Natural killer cell (primary cell): ENCODE measurements at places on chromosomes 6 and 20. TPM values are rescaled to one million over a fixed set of nuclear protein-coding genes. Genes with fewer than 3 reads are reported as not detected.
A peak's percentile ranks its signal among the peaks of the same experiment; 100 is the strongest.

TAAR8 gene
- not detected for total RNA-seq

- H3K27ac ChIP-seq = no peak overlapping the region
- no peaks in the 10 kb centered on the region for H3K27me3 ChIP-seq
- DNase-seq = no peak
- H3K36me3 ChIP-seq = no peaks in the 10 kb centered on the region
Observed at GRCh38 chr20:7171911-7172310, 404.4 kb downstream of the BMP2 start.

DNA sequence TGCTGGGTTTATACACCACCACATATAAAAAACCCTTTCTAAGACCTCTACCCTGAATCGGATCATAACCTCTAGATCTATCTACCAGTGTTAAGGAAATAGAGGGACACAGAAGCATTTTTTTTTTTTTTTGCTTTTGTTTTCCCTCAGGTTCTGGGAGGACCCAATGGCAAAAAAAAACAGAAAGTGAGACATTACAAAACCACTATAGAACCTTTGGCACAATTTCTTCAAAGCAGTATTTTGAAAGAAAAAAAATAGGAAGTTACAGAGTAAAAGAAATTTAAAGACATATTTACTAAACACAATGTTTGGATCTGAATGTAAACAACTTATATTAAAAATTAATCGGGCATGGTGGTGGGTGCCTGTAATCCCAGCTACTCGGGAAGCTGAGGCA, 1258.7 kb upstream of the GJE1 start:
- no peaks in the 10 kb centered on the region for H3K36me3 ChIP-seq
- no peaks in the 10 kb centered on the region for H3K27me3 ChIP-seq
- no peaks in the 10 kb centered on the region for H3K4me1 ChIP-seq
- no peak overlapping the region for H3K4me3 ChIP-seq

PRND gene
- total RNA-seq = not detected

DNA sequence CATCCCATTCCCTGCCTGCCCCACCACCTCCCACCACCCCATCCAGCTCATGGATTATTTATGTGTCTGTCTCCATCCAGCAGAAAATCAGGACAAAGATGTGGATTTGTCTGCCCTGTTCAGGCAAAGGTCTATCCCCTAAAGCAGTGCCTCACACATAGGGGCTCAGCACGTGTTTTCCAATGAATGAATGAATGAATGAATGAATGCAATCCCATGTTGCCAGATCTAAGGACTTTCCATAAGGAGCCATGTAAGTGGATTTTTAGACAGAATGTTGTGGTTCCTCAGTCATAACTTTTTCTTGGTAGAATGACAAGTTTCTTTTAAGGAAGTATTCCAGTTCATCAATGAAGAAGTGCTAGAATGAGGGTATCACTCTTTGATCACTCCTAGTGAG, 133.7 kb downstream of the RNASET2 start:
- no peaks in the 10 kb centered on the region for H3K27me3 ChIP-seq
- H3K4me3 ChIP-seq = no peak overlapping the region
- no peak overlapping the region for H3K27ac ChIP-seq
- DNase-seq = no peak

EPHA7 gene
- not detected for total RNA-seq

DNA sequence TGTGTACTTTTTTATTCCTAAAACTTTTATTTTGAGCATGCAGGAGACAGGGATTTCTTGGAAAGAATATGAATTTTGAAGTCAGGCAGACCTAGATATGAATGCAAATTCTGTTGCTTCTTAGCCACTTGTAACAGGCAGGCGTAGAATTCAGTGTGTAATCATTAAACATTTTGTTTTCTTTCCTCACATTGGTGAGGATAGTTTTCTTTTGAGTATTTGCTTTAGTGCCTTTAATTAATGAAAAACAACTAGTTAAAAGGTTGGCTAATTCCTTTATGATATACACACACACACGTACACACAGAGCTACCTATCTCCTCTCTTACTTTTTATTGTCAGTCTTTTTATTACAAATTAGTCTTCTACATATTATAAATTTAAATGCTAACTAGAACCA, 342.3 kb downstream of the CDKAL1 start:
- no peaks in the 10 kb centered on the region for H3K4me1 ChIP-seq
- no peaks in the 10 kb centered on the region for H3K36me3 ChIP-seq
- no peaks in the 10 kb centered on the region for H3K27me3 ChIP-seq
- no peak overlapping the region for H3K4me3 ChIP-seq
- no peak overlapping the region for H3K27ac ChIP-seq

- DNase-seq = peak; percentile 45
- no peak within 1 kb of the TSS for H3K27ac ChIP-seq
- H3K27me3 ChIP-seq = peaks cover 9% of the 10 kb centered on the region
- no peak within 1 kb of the TSS for H3K4me3 ChIP-seq
- no peaks in the 10 kb centered on the region for H3K4me1 ChIP-seq
Observed at GRCh38 chr6:28525496-28526039, at the start of gene GPX5. Gene GPX5, plus strand, starts transcription at chr6:28525881. Its CDS starts 133 bp downstream, at chr6:28526014.

DNA sequence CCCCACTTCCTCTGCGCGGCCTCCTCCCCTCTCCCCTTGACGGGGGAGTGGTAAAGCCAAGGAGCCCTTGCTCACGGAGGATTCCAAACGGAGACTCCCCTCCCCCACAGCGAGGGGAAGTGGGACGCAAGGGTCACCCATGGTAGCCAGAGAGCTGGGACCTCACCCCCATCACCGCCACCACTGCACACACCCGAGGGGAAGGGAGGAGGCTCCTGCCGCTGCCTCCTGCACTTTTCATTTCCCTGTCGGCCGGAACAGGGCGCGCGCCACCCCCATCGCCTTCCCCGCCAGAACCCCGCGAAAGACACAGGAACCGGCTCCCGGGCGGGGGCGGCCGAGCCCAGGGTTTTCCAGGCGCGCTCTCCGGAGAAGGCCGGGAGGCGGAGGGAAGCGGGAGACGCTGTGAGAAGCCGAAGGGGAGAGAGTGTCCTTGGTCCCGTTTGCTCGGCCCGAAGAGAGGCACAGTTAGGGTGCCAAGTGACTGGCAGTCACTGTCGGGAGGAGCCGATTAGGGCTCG, 789 bp downstream of the CCND3 start:
- peak overlapping the region; percentile 92 for H3K4me3 ChIP-seq
- H3K27me3 ChIP-seq = no peaks in the 10 kb centered on the region
- H3K27ac ChIP-seq = peak overlapping the region; percentile 61
- DNase-seq = peak; percentile 68
- peaks cover 23% of the 10 kb centered on the region for H3K36me3 ChIP-seq

GRCh38 chr6:48670546-48670945, 559.5 kb upstream of the PTCHD4 start:
- H3K4me1 ChIP-seq = no peaks in the 10 kb centered on the region
- no peak for DNase-seq
- no peak overlapping the region for H3K27ac ChIP-seq
- H3K27me3 ChIP-seq = no peaks in the 10 kb centered on the region
- H3K4me3 ChIP-seq = no peak overlapping the region

PGC gene
- not detected for total RNA-seq

RFX6 gene
- not detected for total RNA-seq

- no peak for DNase-seq
- no peak overlapping the region for H3K4me3 ChIP-seq
- H3K36me3 ChIP-seq = no peaks in the 10 kb centered on the region
- no peak overlapping the region for H3K27ac ChIP-seq
- H3K27me3 ChIP-seq = peaks cover 10% of the 10 kb centered on the region
Observed at GRCh38 chr20:34311118-34312023, 8.2 kb upstream of the AHCY start.

DNA sequence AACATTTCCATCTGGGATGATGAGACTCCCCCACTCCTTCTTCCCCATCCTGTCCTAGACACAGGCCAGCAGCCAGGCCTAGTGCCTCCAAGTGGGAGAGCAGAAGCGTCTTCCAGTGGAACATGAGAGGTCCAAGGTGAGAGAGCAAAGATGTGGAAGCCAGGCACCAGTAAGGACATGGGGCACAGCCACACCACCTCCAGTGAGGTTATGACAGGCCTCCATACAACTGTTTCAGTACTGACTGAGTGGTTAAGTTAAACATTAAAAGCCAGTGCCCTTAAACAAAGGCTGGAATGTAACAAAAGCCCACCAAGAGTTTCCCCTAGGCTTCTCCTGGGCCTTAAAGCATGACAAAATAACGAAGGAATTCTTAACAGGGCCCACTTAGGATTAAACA, 5.3 kb downstream of the ZBTB24 start:
- no peaks in the 10 kb centered on the region for H3K27me3 ChIP-seq
- no peak overlapping the region for H3K4me3 ChIP-seq
- no peak for DNase-seq
- H3K36me3 ChIP-seq = peaks cover 52% of the 10 kb centered on the region

KCNS1 gene
- total RNA-seq = not detected

FAM83B gene
- not detected for total RNA-seq

DNA sequence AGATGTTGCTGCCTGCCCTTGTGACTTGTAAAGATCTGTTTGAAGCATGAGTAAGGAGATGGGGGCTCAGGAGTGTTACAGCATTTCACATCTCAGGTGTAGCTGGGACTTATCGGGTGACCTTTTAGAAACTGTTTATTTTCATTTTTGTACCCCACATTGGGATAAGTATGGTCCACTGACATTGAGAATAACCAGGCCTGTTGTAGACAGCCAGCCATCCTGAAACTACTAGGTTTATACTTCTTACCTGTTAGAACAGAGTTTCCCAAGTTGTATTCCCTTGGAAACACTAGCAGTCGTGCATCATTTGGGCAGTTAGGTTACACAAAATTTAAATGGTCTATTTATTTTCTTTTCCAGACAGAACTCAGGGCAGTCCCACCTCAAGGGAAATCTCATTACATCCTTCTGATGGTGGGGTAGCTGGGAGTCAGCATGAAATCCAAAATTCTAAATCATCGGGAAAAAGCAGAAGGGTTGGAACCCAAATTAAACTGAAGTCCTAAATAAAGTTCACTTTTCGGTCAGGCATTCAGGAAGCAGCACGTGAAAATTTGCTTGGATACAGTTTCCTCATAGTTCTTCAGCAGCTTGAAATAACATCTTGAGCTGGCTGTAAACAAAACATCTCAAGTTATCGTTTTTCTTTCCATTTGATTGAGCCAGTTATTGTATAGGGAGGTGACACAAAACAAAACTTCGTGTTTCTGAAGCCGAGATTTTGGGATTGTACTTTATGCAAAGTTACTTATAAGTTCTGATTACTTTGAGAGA, 30.5 kb downstream of the FOXO3 start:
- H3K4me1 ChIP-seq = peaks cover 33% of the 10 kb centered on the region
- H3K27ac ChIP-seq = no peak overlapping the region
- no peak overlapping the region for H3K4me3 ChIP-seq
- no peak for DNase-seq
- H3K27me3 ChIP-seq = no peaks in the 10 kb centered on the region
- H3K36me3 ChIP-seq = no peaks in the 10 kb centered on the region

FOXA2 gene
- not detected for total RNA-seq

GRCh38 chr20:44123874-44124535, 63.0 kb downstream of the JPH2 start:
- H3K36me3 ChIP-seq = no peaks in the 10 kb centered on the region
- H3K27ac ChIP-seq = no peak overlapping the region
- no peaks in the 10 kb centered on the region for H3K27me3 ChIP-seq
- no peaks in the 10 kb centered on the region for H3K4me1 ChIP-seq
- no peak for DNase-seq

NMBR gene
- total RNA-seq = not detected

DNA sequence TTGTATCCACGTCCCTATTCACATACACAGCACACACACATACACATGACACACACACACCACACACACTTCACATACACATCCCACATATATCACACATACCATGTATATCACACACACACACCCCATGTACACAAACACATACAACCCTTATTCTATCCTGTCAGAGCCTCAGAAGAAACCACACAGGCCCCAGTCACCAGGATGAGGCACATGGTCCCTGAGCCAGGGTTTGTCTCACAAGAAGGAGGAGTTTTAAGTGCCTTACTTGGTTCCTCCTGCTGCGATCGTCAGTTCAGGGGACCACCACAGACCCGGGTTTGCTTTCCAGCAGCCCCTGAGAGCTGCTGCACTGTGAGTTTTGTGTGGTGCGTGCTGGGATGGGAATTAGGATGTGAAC, 23.6 kb downstream of the BFSP1 start:
- no peak for DNase-seq
- no peak overlapping the region for H3K4me3 ChIP-seq
- peaks cover 68% of the 10 kb centered on the region for H3K4me1 ChIP-seq
- H3K27me3 ChIP-seq = no peaks in the 10 kb centered on the region

MARCKS gene
- total RNA-seq = 9.2 TPM

- no peak overlapping the region for H3K4me3 ChIP-seq
- H3K27ac ChIP-seq = no peak overlapping the region
- H3K27me3 ChIP-seq = no peaks in the 10 kb centered on the region
- H3K36me3 ChIP-seq = no peaks in the 10 kb centered on the region
Observed at GRCh38 chr20:59988141-59988540, 29.9 kb downstream of the CDH26 start.

- peaks cover 3% of the 10 kb centered on the region for H3K4me1 ChIP-seq
- H3K27ac ChIP-seq = no peak overlapping the region
Observed at GRCh38 chr6:96465321-96465903, 56.2 kb upstream of the UFL1 start.

PMEPA1 gene
- 2.4 TPM for total RNA-seq

GRCh38 chr6:167799033-167799821, 27.5 kb upstream of the AFDN start:
- peaks cover 17% of the 10 kb centered on the region for H3K27me3 ChIP-seq
- no peaks in the 10 kb centered on the region for H3K36me3 ChIP-seq
- H3K4me3 ChIP-seq = no peak overlapping the region
- no peak overlapping the region for H3K27ac ChIP-seq
- H3K4me1 ChIP-seq = peaks cover 5% of the 10 kb centered on the region

KIF6 gene
- total RNA-seq = not detected

GRCh38 chr6:130215526-130215925, 7.2 kb downstream of the SAMD3 start:
- peak overlapping the region; percentile 58 for H3K27ac ChIP-seq
- peaks cover 19% of the 10 kb centered on the region for H3K4me1 ChIP-seq
- no peaks in the 10 kb centered on the region for H3K27me3 ChIP-seq
- H3K36me3 ChIP-seq = peaks cover 15% of the 10 kb centered on the region
- peak overlapping the region; percentile 52 for H3K4me3 ChIP-seq
- no peak for DNase-seq

DNA sequence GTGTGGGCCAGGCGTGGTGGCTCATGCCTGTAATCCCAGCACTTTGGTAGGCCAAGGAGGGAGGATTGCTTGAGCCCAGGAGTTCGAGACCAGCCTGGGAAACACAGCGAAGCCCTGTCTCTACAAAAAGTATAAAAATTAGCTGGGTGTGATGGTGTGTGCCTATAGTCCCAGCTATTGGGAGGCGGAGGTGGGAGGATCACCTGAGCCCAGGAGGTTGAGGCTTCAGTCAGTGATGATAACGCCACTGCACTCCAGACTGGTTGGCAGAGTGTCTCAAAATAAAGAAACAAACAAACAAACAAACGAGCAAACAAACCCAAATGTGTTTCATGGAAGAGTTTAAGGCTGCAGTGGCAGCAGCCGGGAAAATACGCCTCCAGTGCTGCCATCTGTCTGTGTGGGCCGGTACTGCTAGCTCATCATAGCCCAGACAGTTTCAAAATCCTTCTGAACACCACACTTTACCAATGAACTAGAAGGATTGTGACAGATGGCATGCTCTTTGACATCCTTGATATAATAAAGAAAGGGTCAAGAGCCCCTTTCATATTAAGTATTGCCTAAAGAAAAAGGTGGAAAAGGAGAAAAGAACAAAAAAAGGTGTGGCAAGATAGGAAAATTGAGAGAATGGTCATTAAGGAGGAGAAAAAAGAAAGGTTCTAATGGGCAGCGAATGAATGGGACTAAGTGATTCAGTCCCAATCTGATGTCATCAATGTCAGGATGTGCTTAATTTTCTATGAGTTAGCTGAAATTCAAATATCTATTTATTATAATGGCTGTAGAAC, 298.6 kb downstream of the SYNE1 start:
- H3K4me3 ChIP-seq = no peak overlapping the region
- H3K4me1 ChIP-seq = no peaks in the 10 kb centered on the region
- H3K27me3 ChIP-seq = no peaks in the 10 kb centered on the region
- DNase-seq = peak; percentile 78
- peaks cover 47% of the 10 kb centered on the region for H3K36me3 ChIP-seq
